Femur (tissue), 1 donor: ENCODE measurements at places on chromosomes 1 and 21.

DNA sequence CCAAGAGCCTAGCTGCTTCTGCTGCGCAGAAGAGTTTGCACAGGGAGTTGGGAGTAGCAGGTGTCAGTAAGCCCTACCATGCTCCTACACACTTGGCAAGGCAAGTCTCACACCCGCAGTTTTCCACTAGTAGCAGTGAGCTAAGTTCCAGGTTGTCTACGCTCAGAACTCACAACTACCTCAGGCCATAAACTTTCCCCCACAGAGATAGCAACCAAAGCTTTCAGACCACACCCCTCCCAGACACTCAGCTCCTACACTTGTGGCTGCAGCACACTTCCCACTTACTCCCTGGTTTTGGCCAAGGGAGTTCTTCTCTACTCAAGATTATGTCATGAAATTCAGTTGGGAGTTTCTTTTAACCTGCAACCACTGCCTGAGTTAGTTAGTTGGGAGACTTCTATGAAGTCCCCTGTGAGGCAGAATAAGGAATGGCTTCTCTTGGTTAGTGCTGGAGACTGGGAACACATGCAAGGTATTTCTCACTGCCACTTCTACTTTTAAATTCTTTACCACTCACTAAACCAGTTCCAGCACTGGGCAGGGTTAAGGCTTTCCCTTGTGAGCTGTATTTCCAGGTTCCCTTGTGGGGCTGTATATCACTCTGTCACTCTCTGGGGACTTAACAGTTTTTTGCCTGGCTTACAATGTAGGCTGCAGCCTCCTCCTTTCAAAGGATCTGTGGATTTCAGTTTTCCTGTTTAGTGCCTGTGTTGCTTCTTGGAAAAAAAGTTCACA lies 18.3 kb upstream of the MAB21L3 start:
- no peak for DNase-seq

- DNase-seq = no peak
Observed at GRCh38 chr21:19326531-19327319, 923.1 kb upstream of the TMPRSS15 start.

GRCh38 chr1:11550664-11551283 lies 71.8 kb downstream of the DISP3 start:
- DNase-seq = peak; percentile 87

DNA sequence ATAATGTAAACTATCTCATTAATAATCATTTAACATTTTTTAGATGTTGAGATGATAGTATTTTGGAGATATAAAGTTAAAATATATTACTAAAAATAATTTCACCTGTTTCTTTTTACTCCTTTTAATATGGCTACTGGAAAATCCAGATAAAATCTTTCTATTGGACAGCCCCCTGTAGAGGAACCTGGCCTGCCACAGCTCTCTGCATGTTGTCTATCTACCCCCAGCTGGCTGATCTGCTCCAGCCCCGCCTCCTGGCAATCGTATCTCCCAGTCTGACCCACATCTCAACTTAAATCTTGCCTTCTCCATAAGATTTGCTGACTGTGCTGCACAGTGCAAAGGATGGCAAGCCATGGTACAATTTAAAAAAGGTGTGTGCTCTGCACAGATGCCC lies 182.8 kb downstream of the SIPA1L2 start:
- DNase-seq = no peak

DNA sequence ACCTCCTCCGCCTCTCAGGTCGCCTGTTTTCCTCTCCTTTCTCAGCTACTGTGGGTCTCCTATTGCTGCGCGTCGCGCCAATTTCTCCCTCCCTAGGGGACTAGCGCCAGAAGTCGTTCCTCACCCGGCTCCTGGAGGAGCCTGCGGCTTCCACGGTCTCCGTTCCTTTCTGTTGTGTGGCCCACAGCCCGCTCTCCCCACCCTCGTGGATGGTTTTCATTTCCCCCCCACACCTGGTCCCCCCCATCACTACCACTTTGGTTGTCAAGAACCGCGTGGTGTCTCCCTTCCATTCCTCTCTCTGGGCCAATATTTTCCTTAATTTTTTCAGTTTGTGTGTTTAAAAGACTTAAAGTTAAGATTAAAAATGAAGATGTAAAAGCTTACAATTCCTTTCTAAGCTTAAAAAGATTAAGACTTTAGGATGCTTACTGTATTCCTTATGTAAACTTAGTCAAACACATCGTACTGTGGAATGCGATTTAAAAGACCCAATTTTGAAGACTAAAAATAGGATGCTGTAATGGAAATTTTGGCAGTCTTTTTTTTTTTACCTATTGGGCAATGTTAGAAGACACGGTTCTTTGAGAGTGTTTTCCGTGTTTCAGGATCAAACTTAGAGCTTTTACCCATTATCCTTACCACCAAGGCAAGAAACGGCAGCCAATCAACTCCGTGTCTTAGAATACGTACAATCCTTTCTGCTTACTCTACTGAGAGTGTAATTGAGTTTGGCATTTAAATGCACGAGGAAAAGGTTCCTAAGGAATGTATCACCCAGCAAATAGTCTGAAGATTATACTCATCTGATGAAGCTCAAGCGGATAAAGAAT lies 773 bp downstream of the CNST start:
- no peak for DNase-seq

GRCh38 chr1:115669002-115669673 lies 27.4 kb downstream of the VANGL1 start:
- no peak for DNase-seq

GRCh38 chr1:115668579-115668978 lies 26.8 kb downstream of the VANGL1 start:
- DNase-seq = no peak

- DNase-seq = peak; percentile 37
Observed at GRCh38 chr1:203281851-203282661, 23.3 kb upstream of the BTG2 start.

DNA sequence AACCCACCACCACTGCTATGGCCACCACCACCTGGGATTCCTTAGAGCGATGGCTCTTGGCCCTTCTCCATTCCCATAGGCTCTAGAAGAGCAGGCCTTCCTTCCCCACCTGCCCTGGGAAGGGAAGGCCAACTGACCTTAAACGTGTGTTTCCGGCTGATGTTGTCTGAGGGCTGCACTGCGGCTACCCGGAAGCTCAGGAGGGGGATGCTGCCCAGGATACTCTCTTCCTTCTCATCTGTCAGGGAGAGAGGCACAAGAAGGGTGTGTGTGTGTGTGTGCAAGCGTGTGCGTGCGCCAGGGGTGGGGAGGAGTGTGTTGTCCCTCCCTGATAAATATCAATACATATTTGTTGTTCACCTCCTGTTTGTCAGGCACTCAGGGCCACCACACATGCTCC lies 51.0 kb upstream of the GOLT1A start:
- no peak for DNase-seq

DNA sequence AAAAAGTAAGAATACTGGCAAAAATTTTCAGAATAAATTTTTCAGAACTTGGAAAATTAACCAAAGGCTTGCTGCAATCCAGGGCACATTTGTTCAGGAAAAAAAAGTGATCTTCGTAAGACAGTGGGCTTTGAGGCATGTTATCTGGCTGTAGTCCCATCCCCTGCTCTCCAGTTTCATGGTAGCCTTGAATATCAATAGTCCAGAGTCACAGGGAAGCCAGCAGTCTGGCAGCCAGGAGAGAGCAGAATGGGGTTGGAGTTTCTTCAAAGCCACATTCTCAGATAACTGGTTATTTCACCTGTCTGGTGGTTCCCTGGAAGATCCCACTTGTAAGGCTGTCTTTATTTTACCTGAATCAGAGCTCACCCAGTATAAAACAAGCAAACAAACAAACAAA lies 669.3 kb downstream of the MATN1 start:
- no peak for DNase-seq

- peak; percentile 92 for DNase-seq
Observed at GRCh38 chr1:151762941-151763921, at the start of gene MRPL9. Gene MRPL9 (minus strand): TSS chr1:151763496. CDS start chr1:151763479, 17 bp downstream.

DNA sequence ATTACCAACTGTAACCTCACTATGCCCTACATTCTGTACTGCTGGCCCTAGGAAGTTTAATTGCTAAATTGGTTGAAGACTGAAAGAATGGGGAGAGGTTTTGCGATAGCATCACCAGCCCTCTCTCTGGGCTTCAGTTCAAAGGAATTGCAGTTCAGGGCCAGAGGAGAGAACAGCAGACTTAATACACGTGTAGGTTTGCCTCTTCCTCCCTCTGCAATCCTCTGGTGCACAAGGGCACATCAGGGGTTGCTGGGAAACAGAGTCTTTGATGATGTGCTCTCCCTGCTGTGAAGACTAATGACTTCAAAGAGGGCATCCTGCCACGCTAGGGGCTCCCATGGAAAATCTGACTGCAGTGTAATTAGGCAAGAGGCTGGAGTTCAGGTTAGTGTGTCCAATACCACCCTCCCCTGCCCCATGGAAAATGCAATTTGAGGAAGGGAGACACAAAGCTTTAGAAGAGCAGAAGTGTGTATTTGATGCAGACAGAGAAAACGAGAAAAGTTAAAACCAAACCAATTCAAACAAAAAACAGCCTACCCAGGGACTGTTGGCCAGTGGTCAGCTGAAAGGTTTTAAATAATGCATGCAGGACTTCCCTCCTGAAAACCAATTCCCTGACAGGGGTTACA lies 167.9 kb downstream of the ASTN1 start:
- peak; percentile 45 for DNase-seq
